GDM1 (cell line): ENCODE measurements at places on chromosomes 3 and 15.

GRCh38 chr3:126816986-126817777, 113.1 kb downstream of the CHCHD6 start:
- DNase-seq = no peak

DNA sequence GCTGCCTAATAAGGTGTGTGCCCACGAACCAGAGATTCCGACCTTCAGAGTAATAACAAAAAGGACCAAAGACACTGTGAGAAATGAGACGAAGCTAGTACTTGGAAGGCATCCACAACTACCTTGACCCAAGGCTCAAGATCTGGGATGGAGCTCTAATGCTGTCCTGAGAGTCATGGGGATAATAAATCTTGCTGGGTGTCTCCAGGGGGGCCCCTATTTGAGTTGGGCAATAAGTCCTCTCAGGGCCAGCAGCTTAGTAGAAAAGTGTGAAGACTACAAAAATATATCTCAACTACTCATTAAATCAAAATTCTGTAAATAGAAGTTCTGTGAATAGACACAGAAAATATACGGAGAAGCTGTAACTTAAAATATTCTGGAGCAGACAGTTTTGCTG, 2.9 kb upstream of the NDN start:
- no peak for DNase-seq

GRCh38 chr3:171585039-171585438, 124.8 kb upstream of the TNIK start:
- no peak for DNase-seq

- DNase-seq = no peak
Measured at GRCh38 chr3:182005701-182006100, 294.0 kb downstream of the SOX2 start.

GRCh38 chr15:64305261-64305660, 50.7 kb downstream of the CSNK1G1 start:
- DNase-seq = no peak

GRCh38 chr3:29468187-29468586, 187.3 kb downstream of the RBMS3 start:
- DNase-seq = no peak

- DNase-seq = no peak
Measured at GRCh38 chr15:75064846-75065245, 41.5 kb downstream of the PPCDC start.
